Hypothalamus (tissue), 51 donors: ENCODE measurements at places on chromosomes 12 and 14.

- no peak for DNase-seq
These were observed 40.1 kb downstream of the RERG start for GRCh38 chr12:15181017-15181683.

DNA sequence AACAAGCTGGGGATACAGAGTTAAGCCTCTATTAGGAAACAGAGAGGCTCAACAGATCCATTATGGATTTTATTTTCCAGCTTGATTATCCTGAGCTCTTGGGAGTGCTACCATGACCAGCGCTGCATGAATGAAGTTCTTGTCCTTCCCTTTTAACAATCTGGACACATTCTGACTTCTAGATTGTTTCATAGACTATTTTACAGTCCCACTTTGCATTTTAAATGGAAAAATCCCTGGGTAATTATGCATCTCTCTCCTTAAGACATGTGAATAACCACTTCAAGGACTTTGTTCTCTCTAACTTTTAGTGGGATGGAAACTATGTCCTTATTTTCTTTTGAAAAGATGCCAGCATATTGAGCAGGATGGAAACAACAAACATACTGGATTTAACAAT is 2.0 kb downstream of the CCDC198 start:
- DNase-seq: no peak

- DNase-seq: no peak
These were observed 10.3 kb downstream of the ACVR1B start for GRCh38 chr12:51961834-51962233.

DNA sequence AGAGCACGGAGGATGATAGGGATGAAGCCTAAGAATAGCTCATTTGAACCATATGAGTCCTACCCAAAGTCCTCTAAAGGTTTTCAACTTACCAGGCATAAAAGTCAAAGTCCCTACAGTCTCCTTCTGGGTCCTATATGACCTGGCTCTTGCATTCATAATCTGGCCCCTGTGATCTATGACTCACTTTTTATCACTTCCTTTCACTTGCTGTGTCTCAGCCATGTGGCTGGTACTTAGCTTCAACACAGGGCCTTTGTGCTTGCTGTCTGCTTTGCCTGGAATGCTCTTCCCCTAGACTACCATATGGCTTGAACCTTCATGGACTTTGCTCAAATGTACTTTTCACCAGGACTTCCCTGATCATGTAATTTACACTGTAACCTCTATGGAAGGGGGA is 137.6 kb upstream of the TMTC1 start:
- no peak for DNase-seq

- DNase-seq: no peak
These were observed 51.7 kb upstream of the FERMT2 start for GRCh38 chr14:53002576-53002975.

DNA sequence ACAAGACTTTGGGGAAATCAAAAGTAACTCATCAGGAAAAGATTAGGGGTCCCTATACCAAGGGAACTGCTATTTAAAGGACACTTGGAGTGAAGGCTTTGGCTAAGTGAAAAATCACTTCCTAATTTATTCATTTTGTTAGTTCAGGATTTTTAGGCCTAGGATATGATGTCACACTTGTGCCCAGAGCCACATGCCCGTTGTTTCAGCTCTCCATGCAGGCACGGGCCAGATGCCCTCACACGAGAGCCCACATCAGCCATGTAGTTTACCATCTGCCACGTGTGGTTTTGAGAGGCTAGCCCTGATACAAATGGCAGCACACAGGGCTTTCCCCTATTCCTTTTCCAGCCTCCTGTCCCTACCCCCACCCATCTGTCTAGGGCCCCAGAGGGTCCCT is 11.9 kb upstream of the LRP1-AS start:
- DNase-seq: no peak

DNA sequence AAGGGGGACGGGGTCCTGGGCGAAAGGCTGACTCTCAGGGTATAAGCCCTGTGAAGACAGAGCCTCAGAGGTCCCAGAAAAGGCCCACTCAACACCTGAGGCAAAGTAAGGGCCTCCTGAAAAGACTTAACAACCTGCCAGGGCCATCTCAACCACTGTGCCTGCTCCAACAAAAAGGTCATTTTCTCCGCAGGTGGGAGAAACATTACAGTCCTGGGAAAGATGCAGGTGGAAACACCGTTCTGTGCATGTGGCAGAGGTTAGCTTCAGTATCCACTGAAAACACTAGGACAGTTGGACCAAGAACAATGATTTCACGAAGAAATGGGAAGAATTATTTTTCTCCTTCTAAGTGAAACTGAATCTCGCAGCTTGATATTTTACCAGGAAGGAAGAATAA is 50.9 kb downstream of the CCDC88C start:
- DNase-seq: no peak

GRCh38 chr12:132952371-132953162 is 3.5 kb downstream of the ZNF605 start:
- DNase-seq: no peak

- no peak for DNase-seq
These were observed 37.2 kb upstream of the C14orf132 start for GRCh38 chr14:96001866-96002497.

GRCh38 chr12:48688836-48689235 is 6.8 kb upstream of the KANSL2 start:
- no peak for DNase-seq

GRCh38 chr12:64120568-64120967 is 101.5 kb downstream of the KICS2 start:
- no peak for DNase-seq

- no peak for DNase-seq
These were observed 318.7 kb downstream of the LRFN5 start for GRCh38 chr14:41925409-41925808.

- DNase-seq: no peak
These were observed 81.8 kb upstream of the PTPRB start for GRCh38 chr12:70719071-70719470.

- DNase-seq: no peak
These were observed 18.6 kb downstream of the JDP2 start for GRCh38 chr14:75446447-75446846.

DNA sequence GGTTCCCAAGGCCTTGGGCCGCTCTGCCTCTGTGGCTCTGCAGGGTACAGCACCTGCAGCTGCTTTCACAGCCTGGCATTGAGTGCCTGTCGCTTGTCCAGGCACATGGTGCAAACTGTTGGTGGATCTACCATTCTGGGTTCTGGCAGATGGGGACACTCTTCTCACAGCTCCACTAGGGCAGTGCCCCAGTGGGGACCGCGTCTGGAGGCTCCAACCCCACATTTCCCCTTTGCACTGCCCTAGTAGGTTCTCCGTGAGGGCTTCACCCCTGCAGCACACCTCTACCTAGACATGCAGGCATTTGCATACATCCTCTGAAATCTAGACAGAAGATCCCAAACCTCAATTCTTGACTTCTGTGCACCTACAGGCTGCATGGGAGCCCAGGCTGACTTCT is 19.2 kb upstream of the ASPG start:
- DNase-seq: no peak

DNA sequence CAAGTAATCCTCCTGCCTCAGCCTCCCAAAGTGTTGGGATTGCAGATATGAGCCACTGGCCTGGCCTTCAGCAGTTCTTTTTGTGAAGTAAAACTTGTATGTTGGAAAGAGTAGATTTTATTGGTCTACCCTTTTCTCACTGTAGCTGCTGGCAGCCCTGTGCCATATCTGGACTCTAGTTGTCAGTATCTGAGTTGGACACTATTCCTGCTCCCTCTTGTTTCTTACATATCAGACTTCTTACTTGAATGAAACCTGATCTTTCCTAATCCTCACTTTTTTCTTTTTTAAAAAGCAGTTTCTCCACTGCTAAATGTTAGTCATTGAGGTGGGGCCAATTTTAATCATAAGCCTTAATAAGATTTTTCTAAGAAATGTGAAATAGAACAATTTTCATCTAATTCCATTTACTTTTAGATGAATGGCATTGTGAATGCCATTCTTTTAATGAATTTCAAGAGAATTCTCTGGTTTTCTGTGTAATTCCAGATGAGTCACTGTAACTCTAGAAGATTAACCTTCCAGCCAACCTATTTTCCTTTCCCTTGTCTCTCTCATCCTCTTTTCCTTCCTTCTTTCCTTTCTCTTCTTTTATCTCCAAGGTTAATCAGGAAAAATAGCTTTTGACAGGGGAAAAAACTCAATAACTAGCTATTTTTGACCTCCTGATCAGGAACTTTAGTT is 88.7 kb downstream of the APAF1 start:
- no peak for DNase-seq

- no peak for DNase-seq
These were observed 109.4 kb upstream of the NOS1 start for GRCh38 chr12:117470804-117471203.
